GM23338 (cell line): ENCODE measurements at places on chromosomes 2 and 18. TPM values are rescaled to one million over a fixed set of nuclear protein-coding genes. Genes with fewer than 3 reads are reported as not detected.

DNA sequence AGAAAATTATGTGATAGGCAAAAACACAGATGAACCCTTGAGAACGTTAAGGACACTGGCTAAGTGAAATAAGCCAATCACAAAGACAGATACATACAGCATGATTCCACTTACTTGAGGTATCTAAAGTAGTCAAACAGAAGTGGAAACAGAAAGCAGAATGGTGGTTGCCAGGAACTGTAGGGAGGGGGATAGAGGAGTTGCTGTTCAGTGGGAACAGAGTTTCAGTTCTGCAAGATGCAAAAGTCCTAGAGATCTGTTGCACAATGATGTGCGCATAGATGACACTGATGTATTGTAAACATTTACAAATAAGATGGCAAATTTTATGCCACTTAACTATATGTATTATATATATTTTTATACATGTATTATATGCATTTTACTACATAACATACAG is 59.7 kb downstream of the POLE4 start:
- no peaks in the 10 kb centered on the region for H3K36me3 ChIP-seq
- H3K4me1 ChIP-seq = no peaks in the 10 kb centered on the region; the same call in 1 of the 2 replicates
- H3K27ac ChIP-seq = no peak overlapping the region
- DNase-seq = no peak
- H3K4me3 ChIP-seq = no peak overlapping the region
- H3K27me3 ChIP-seq = no peaks in the 10 kb centered on the region

- no peaks in the 10 kb centered on the region for H3K36me3 ChIP-seq
- peaks cover 11% of the 10 kb centered on the region for H3K27me3 ChIP-seq
- H3K27ac ChIP-seq = no peak overlapping the region
- peak; percentile 29 for DNase-seq
Measured at GRCh38 chr2:156394033-156394741, 42.0 kb upstream of the GPD2 start.

DNA sequence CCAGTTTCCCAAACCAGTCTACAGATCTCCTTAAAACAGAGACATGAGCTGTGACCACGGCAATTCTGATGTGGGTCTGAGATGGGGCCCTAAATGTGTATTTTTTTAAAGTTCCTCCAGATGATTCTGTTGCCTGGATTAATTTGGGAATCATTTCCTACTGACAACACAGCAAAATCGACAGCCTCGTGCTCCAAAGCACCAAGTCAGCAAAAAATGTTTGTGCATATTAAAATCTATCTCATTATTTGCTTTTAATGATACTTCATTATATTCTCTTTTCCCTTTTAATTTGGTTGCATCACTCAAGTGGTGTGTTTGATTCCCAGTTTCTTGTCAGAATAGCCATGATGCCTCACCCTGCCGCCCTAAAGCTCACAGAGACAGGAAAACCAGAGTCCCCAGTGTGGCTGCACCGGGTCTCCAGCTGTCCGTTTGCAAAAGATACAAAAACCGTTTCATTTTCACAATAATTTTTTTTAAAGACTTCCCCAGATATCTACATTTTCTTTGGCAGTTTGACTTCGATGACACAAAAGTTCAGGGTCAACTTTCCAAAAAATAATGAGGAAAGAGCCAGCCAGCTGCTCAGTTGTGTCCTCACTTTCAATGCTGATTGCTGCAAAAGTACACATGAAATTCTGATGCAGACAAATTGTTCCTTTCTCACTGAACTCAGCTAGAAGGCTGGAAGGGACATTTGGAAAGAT is 443.2 kb upstream of the ID2 start:
- no peaks in the 10 kb centered on the region for H3K27me3 ChIP-seq
- no peak for DNase-seq
- no peak overlapping the region for H3K27ac ChIP-seq

Gene MRPL30
- total RNA-seq = 46.4 and 51.4 TPM in 2 replicates

DNA sequence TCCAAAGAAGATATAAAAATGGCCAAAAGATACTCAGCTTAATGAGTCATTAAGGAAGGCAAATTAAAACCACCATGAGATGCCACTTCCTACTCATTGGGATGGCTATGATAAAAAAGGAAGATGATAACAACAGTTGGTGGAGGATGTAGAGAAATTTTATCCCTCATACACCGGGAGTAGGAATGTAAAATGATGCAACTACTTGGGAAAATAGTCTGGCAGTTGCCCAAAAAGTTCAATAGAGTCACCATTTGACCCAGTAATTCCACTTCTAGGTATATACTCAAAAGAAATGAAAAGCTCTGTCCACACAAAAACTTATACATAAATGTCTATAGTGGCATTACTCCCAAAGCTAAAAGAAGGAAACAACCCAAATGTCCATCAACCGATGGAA is 10.1 kb upstream of the SULT1C2 start:
- no peak overlapping the region for H3K4me3 ChIP-seq
- H3K27me3 ChIP-seq = no peaks in the 10 kb centered on the region
- DNase-seq = no peak
- no peak overlapping the region for H3K27ac ChIP-seq

GRCh38 chr2:28809927-28810326 is 707 bp upstream of the SPDYA start:
- no peak for DNase-seq
- H3K4me1 ChIP-seq = no peaks in the 10 kb centered on the region; the same call in 1 of the 2 replicates
- peak overlapping the region; percentile 66 for H3K4me3 ChIP-seq
- H3K27me3 ChIP-seq = peaks cover 27% of the 10 kb centered on the region
- no peak overlapping the region for H3K27ac ChIP-seq

Gene NOP58
- total RNA-seq = 174 and 216 TPM in 2 replicates

GRCh38 chr2:52918551-52918950 is 849.1 kb upstream of the CHAC2 start:
- DNase-seq = no peak
- H3K27ac ChIP-seq = no peak overlapping the region
- H3K36me3 ChIP-seq = no peaks in the 10 kb centered on the region
- H3K4me3 ChIP-seq = no peak overlapping the region
- no peaks in the 10 kb centered on the region for H3K27me3 ChIP-seq

DNA sequence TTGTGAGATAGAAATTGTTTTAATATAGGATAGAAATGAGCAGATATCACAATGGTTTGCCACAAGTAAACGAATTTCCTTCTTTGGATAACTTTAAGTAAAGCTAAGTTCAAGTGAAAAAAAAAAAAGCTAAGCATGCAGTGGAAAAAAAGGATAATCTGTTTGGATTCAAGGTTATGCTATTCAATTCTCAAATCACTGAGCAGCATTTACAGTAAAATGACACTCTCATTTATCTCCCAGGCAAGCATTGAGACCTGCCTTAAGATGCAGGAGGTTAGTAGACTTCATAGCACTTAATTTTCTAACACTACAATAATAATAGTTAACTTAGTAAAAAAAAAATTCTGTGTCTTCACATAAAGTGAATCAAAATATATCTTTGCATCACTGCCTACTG is 351.3 kb downstream of the NRXN1 start:
- no peaks in the 10 kb centered on the region for H3K4me1 ChIP-seq
- H3K27ac ChIP-seq = no peak overlapping the region
- no peaks in the 10 kb centered on the region for H3K36me3 ChIP-seq
- H3K4me3 ChIP-seq = no peak overlapping the region
- DNase-seq = no peak

DNA sequence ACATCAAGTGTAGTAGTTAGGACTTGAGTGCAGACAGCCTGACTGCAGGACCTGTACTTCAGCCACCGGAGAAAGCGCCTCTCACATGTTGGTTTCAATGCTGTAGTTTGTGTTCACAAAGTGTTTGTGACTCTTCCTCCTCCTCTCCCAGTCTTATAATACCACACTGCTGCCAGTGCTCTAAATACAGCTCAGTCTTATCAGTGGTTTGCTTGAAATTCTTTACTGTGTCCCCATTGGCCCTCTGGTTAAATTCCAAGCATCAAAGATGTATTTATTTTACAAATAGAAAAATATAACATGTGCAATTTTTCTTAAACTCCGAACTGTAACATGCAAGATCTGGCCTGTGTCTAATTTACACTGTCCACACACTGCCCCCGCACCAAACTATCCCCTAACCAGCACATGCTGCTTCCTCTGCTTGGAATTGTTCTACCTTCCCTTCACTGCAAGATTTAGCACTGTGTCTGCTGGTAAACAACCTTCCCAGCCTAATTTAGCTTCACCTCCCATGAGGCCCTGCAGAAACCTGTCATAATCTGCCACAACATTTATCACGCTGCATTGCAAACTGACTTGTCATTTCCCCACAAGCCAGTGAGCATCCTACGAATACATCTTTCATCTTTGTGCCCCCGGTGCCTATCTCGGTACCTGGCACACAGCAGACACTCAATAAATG is 77.1 kb downstream of the SUMO1 start:
- H3K4me1 ChIP-seq = no peaks in the 10 kb centered on the region
- H3K36me3 ChIP-seq = no peaks in the 10 kb centered on the region
- no peak overlapping the region for H3K27ac ChIP-seq
- H3K27me3 ChIP-seq = no peaks in the 10 kb centered on the region
- no peak for DNase-seq

Gene TEKT4
- total RNA-seq = not detected in 2 replicates

DNA sequence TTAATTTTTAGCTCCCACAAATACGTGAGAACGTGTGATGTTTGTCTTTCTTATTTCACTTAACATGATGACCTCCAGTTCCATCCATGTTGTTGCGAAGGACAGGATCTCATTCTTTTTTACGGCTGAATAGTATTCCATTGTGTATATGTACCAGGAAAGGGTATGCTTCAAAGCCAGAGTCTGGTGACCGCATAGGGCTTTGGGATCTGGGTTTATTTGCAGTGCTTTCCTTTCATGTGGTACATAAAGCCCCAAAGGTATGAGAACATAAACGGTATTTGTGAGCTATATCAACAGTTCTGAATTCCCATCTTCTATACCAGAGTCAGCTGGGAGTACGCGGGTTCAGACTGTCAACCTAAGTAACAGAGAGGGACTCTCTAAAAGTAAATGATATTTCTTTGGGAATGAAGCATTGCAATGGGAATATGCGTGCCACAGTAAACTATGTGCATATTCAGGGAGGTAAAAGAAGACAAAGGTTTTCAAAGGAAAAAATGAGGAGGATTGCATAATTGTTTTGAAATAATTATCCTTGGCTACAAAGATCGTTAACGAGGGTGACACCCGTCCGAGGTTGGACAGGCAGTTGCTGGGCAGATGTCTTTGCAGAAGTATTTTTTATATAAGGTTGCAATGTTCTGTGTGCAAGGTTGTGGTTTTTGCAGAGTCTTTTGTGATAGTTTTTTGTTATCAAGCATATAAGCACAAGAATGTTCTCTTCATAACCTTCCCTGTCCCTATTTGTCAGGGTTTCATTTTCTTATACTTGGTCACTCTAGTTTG is 24.4 kb downstream of the CRYGD start:
- H3K27me3 ChIP-seq = no peaks in the 10 kb centered on the region
- no peak overlapping the region for H3K27ac ChIP-seq
- no peak overlapping the region for H3K4me3 ChIP-seq
- DNase-seq = no peak

DNA sequence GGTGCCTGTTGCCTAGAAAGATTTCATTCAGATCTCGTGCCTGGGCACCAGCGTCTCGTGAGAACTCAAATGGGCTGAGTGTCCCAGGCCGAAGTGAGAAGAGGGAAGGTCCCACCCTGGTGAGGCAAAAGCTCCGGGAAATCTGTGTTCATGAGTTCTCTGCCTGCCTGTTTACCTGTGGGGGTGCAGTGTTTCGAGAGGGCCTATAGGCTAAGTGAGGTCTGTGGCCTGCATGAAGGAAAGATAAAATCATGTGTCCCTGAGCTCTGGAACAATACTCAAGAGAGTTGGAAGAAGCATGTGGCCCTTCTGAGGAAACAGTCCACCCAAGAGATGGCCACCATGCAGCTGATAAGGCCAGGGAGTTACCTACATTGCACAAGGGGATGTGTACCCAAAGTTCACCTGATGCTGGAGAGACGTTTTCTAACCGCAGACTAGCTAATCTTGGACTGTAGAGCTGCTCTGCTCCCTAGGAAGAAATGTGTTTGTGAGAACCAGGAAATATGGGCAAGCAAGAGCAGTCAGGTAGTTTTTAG is 63.5 kb upstream of the ST3GAL5 start:
- no peaks in the 10 kb centered on the region for H3K27me3 ChIP-seq
- H3K4me1 ChIP-seq = peaks cover 16% of the 10 kb centered on the region
- H3K27ac ChIP-seq = no peak overlapping the region
- DNase-seq = no peak
- H3K4me3 ChIP-seq = no peak overlapping the region
- H3K36me3 ChIP-seq = no peaks in the 10 kb centered on the region

Gene DNAJC5G
- total RNA-seq = 0.39 and 0.59 TPM in 2 replicates

Gene EN1
- 0.24 TPM in 1 of 2 replicates, not detected in the other for total RNA-seq

GRCh38 chr2:127392828-127393578 is 5.2 kb upstream of the MAP3K2 start:
- peaks cover 10% of the 10 kb centered on the region for H3K4me1 ChIP-seq
- no peak for DNase-seq
- H3K4me3 ChIP-seq = no peak overlapping the region
- no peak overlapping the region for H3K27ac ChIP-seq
- no peaks in the 10 kb centered on the region; the same call in 1 of the 2 replicates for H3K36me3 ChIP-seq
